GM19239 (cell line): ENCODE measurements at places on chromosomes 1 and 21.
A peak's percentile ranks its signal among the peaks of the same experiment; 100 is the strongest.

GRCh38 chr1:36116901-36117300 is 8.1 kb downstream of the COL8A2 start:
- DNase-seq, result no peak

DNA sequence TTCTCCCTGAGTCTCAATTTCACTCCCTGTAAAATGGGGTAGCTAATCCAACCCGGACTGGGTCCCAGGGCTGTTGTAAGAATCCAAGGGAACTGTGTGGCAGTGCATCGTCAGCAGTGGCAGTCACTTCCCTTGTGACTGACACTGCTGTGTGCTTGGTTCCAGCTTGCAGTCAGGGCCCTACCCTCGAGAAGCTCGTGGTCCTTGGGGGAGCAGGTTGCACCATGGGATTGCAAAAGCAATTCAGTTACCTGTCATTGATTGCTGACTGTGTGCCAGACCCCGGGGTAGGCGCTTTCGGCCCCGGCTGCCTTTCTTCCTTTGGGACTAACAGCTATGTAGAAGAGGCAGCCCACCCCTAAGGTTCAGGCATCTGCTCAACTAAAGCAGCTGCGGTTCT is 2.9 kb downstream of the PTPRF start:
- no peak for DNase-seq

DNA sequence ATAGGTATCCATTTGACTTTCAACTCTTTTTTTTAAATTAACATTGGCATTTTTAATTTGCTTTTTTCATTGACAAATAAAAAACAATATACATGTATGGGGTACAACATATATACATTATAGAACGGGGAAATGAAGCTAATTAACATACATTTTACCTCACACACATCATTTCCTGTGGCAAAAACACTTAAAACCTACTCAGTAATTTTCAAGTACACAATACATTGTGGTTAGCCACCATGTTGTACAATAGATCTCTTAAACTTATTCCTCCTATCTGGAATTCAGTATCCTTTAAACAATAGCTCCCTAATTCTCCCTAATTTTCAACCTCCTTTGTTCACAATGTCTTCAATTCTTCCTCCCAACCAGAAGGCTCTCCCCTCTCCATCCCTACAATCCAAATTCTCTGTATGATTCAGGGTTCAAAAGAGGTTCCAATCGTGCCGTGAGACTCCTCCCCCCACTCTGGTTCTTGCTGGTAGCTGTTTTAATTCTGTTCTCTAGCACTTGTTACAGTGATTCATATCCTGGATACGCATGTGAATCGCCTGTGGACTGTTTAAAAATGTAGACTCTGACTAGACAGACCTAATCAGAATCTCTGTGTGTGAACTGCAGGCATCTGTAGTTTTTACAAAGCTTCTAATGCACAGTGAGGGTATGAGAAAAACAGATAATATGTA is 87.6 kb upstream of the DUSP10 start:
- no peak for DNase-seq

GRCh38 chr1:15944308-15945010 is 31.4 kb downstream of the ZBTB17 start:
- no peak for DNase-seq

GRCh38 chr21:45498646-45499000 is 43.6 kb downstream of the SLC19A1 start:
- DNase-seq, result no peak

GRCh38 chr1:221759436-221759835 is 17.5 kb upstream of the DUSP10 start:
- DNase-seq, result no peak

GRCh38 chr1:3695326-3696217 is 43.3 kb downstream of the TP73 start:
- peak; percentile 92 for DNase-seq

DNA sequence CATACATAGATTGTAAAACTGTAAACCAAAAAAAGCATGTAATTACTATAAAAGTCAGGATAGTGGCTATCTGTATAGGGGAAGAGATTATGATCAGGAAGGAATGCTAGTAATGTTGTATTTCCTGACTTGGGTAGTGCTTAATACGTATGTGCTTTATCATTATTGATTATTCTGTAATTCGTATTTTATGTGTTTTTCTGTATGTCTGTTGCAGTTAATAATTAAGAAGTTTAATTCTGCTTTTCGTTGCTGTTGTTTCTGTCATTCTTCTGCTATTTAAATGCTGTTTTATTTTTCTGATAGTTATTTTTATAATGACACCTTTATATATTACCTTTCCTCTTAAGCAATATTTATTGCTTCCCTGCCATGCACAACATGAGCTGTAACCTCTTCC is 29.3 kb upstream of the TRIM33 start:
- no peak for DNase-seq

- DNase-seq, result no peak
These were observed 3.3 kb upstream of the UTP11 start for GRCh38 chr1:38009088-38009840.

DNA sequence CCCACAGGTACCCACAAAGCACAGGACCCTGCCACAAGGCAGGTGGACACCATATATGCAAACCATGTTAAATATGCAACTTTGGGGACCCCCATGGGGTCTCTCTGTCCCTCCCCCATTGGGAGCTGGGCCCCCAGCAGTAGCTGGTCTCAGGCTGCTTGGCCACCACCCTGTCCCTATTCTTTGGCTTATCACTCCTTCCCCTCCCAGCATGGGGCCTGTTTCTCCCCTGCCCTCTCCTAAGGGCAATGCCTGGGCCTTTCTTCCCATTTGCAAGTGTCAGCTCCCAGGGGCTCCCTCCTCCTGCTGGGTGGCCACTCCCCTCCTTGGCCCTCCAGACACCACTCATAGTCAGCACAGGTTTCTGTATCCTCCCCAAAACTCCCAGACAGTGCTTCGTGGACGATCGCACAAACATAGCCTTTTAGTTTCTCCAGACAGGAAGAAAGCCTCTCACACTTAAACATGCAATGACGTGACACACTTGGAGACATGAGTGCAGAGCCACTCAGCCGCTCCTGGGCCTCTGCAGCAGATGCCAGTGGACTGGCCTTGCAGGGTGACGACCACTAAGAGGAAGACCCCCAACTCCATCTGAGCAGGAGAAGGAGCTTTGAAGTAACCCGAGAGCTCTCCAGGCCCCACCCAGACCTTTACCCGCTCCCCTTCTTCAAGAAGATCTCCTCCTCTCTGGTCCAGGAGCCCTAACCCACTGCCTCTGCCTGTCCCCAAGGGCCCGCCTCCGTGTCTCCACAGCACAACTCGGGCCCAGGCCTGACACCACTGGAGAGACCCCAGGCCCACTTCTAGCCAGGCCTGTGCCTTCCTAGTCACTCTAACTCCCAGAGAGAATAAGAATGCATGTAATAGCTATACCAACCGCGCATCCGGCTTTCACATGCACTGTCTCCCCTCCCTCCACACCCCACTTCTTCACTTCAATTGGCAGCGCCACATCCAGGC is 22.9 kb downstream of the CITED4 start:
- no peak for DNase-seq

DNA sequence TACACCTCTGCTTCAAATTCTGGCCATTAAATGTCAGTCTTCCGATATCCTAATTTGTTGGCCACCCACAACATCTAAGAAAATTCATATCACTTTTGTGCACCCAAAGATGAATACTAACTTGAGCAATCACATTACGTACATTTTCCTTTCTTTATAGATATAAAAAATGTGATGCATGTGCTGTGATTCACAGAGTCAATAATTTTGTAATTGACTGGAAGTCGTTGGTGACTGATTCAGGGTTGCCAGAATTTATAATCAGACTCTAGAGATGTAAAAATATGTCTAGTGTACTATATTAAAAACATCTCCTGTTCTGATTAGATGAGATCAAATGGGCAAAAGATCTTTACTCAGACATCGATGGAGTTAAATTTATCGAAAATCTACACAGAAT is 150.0 kb upstream of the KCTD3 start:
- no peak for DNase-seq

GRCh38 chr1:246544001-246544400 is 22.1 kb downstream of the TFB2M start:
- DNase-seq, result no peak

DNA sequence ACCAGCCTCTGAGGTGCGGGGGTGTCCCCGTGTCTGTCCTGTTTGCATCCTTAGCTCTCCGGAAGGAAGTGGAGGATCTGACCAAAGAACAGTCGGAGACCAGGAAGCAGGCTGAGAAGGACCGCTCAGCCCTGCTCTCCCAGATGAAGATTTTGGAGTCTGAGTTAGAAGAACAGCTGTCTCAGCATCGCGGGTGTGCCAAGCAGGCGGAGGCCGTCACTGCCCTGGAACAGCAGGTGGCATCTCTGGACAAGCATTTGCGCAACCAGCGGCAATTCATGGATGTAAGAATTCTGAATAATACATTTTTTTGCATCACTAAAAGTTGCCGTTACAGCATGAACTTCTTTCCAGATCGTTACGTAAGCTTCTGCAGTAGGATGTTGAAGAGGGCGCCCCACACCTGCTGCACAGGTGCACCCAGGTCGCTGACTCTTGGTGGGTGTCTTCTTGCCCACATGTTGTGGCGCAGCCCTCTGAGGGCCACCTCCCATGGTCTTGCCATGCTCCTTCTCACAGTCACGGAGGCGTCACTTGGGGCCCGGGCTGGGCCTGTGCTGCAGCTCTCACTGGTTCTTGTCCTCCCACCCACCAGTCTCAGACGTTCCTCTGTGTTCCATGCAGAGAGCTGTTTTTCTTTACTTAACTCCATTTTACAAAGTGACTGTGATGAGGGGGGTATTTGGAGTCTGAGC is 61.3 kb upstream of the DIP2A start:
- no peak for DNase-seq

GRCh38 chr1:74357756-74358155 is 122.6 kb downstream of the TNNI3K start:
- DNase-seq, result no peak

DNA sequence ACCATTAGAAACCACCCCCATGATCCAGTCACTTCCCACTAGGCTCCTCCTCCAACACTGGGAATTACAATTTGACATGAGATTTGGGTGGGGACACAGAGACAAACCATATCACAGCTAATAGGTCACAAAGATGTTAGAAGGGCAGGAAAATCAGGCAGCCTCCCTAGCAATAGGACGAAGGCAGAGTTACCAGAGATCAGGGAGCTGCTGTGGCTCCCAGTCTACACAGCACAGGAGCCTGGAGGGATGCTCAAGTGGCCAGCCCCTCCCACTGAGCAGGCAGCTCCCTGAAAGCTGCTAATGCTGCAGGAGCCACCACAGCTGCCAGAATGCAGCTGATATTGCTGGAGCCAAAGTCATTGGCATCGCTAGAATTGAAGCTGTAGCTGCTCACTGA is 51.0 kb downstream of the CR1L start:
- DNase-seq, result no peak

DNA sequence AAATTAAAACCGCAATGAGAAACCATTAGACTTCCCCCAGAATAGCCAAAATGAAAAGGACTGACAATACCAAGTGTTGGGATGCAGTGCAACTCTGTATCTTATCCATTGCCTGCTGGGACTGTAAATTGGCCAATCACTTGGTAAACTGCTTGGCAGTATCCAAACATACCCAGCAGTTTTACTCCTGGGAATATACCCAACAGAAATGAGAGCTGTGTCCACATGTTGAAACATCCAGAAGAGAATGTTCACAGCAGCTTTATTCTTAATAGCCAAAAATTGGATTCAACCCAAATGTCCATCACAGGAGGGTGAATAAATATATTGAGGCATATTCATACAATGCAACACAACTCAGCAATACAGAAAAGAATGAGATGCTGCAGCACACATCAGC is 13.7 kb upstream of the FAM20B start:
- no peak for DNase-seq

GRCh38 chr1:225406976-225407725 is 20.7 kb downstream of the LBR start:
- no peak for DNase-seq

- no peak for DNase-seq
These were observed 109.0 kb downstream of the ZMYM4 start for GRCh38 chr1:35377555-35377954.

DNA sequence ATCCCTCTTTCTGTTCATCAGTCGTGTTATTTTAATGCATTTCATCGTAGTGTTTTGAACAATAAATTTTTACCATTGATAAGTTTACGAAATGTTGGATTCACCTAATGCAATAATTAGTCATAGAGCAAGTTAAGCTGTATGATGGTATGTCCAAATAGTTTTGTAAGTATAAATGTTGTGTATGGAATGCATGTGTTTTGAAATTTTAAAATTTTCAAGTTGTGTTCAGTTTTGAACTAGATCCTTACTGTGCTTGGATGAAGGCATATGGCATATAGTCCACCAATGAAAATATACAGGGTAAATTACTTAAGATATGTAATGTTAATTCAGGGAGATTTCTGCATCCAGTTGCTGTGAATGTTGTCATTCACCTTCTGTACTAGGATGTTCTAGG is 2.3 kb downstream of the ZMYM4 start:
- no peak for DNase-seq

DNA sequence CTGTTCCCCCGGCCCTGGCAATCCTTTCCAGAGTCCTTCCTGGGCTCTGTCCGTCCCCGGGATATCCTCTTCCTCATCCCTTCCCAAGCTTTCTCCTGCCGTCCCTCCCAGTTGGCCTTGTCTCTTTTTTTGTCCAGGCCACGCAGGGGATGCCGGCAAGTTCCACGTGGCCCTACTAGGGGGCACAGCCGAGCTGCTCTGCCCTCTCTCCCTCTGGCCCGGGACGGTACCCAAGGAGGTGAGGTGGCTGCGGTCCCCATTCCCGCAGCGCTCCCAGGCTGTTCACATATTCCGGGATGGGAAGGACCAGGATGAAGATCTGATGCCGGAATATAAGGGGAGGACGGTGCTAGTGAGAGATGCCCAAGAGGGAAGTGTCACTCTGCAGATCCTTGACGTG is 13.4 kb upstream of the SVBP start:
- no peak for DNase-seq

- no peak for DNase-seq
These were observed 801 bp upstream of the GORAB start for GRCh38 chr1:170530972-170531757.

- DNase-seq, result no peak
These were observed 183.2 kb downstream of the MRPL39 start for GRCh38 chr21:25424048-25424447.

GRCh38 chr1:109750241-109750882 is 9.5 kb upstream of the GSTM3 start:
- no peak for DNase-seq

DNA sequence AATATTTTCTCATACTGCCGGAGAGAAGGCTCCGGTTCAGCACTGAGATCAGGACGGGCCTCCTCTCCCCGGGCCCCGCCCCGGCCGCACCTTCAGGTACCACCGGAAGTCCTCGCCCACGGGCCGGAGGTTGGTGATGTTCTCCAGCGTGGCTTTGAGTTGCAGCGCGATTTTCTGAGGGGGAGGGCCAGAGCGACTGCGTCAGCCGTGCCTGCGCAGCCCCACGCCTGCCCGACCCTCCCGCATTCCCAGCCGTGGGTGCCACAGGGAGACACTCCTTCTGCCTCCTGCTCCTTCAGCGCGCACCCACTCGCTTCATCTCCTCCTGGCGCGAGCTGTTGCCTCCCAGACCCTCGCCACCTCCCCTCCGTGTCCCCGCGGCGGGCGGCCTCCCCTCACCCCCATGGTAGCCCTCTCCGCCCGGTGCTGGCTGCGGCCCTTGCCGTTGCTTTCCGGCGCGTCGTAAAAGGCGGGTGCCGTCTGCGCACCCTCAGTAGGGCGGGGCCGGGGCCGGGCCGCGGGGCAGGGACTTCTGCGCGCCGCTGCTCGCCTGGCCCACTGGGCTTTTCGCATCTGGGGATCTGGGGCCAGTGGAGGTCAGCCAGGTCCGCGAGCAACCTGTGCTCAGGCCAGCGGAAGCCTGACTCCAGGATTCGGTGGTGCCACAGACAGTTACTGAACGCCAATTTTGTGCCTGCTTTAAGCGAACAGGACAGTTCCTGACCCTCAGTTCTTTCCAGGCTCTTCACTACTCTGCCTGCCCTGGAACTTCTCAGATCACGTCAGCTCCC is at the start of gene CZIB:
CZIB (minus strand) TSS at position 464 of the 791 bp plus-strand sequence; CDS start at position 405, 59 bp downstream.
- peak; percentile 86 for DNase-seq
